ENCODE measurements at places on chromosomes 5 and 9.

DNA sequence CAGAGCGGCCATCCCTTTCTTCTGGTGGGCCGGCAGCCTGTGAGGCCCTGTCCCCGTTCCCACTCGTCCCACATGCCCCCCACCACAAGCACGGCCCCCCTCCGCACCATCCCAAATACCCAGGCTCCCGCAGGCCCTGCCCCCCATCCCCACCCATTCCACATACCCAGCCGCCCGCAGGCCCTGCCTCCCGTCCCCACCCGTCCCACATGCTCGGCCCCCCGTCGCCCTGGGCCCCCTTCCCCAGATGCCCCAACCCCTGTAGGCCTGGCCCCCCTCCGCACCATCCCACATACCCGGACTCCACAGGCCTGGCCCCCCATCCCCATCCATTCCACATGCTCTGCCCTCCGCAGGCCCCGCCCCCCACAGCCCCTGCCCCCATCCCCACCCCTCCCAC, 11.5 kb downstream of the SLC6A19 start:
- DNase-seq = no peak

- DNase-seq = no peak
Observed at GRCh38 chr9:19378164-19378563, 1.9 kb downstream of the RPS6 start.

DNA sequence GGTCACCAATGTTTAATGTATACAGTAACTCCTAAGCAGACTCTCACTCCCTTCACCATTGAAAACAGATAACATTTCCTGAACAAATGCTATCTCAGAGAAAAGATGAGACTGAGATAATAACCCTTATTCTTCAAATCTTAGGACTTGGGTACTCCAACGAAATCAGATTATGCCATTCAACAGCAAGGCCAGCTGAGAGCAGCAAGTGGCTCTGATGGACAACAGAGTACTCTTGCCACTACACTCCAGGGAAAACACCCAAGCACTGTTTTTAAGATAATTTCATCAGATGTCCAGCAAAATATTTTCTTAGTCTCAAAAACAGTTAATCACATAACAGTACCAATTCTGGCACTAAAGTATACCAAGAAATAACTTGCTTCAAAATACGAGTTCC, 10.1 kb downstream of the PPP2CA start:
- no peak for DNase-seq

- DNase-seq = no peak
Observed at GRCh38 chr5:61687371-61687770, 355.3 kb downstream of the ZSWIM6 start.

DNA sequence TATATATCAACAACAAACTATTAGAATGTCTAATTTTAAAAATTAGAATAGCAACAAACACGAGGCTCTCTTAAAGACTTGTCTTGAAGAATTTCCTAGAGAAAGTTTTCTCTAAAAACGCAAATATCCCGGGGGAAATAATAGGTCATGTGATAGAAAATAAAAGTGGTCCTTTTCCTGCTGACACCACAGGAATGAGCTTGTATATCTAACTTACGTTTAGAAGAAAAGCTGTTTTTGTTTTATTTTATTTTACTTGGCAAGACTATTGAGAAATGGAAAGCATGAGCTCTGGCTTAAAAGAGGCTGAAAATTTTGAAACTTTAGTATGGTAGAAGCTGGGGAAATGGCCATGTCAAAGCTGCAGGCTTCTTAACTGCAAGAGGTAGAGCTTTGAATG, 465.0 kb downstream of the AGTPBP1 start:
- no peak for DNase-seq

DNA sequence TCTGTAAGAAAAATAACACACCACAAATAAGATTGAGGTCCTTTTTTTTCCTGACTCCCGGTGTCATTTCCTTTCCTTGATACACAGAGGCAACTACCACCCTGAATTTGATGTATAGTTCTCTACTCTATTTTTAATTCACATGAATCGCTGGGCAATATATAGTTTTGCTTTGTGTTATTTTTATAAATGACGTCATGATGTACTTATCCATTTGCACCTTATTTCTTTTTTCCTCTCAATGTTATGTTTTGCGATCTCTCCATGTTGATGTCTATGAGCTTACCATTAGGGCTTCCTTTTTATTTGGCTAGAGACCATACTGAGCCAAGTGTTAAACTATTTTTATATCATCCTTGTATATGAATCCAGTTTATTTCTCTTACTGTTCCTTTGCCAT, 175.9 kb downstream of the PAPPA start:
- DNase-seq = no peak

DNA sequence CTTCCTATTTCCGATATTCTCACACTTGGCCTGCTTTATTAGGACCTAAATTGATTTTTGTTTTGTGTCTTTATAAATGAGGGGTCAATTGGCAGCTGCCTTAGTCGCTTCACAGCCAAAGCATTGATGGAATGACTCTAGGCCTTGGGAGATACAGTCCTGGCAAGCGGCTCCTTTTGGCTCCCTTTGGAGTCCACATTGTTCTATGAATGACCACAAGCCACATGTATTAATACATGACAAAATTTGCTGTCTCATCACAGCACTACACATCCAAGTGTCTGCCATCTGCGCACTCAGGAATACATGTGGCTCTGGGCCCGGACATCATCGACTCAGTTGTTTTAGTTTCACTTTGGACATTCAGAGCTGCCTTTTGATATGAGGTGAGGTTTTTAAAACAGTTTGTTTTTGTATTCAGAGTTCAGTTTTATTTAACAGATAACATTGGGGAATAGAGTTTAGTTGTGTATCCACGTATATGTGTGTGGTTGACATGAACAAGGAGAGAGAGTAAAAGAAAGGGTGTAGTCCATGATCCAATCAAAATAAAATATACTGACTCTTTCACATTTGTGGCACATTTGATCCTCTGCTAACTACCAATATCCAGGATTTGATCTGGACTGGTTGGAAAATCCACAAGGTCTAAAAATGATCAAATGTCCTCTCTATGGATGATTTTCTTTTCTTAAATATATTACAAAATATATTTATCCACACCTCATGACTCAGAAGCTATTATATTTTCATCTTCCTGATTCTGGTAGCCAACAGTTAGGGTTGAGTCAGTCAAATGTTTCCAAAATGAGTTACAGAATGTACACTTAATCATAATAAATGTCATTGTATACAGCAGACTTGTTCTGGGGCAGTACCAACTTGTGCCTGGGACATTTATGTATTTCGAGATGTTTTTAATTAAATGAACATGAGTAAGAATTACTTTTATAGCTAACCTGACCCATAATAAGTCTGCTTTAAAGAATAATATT, 114.0 kb upstream of the MTAP start:
- no peak for DNase-seq

- no peak for DNase-seq
Observed at GRCh38 chr5:88677376-88677895, 205.5 kb downstream of the MEF2C start.

All from right hindlimb (tissue), 1 donor.